ENCODE measurements at places on chromosomes 5 and 9.

DNA sequence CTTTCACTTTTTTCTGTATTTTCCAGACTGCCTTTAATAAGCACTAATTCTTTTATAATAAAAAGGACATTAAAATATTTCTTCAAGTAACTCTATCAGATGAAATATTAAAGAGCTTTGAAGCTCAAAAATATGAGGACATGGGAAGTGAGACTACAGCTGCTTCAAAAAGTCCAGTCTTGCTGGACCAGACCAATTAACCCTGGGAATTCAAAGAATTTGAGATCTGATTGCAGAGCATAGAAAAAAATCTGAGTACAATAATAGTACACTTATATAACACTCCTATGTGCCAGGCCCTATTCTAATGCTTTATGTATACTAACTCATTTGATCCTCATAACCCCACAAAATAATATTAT lies 9.8 kb downstream of the TMEM245 start:
- no peak for DNase-seq

DNA sequence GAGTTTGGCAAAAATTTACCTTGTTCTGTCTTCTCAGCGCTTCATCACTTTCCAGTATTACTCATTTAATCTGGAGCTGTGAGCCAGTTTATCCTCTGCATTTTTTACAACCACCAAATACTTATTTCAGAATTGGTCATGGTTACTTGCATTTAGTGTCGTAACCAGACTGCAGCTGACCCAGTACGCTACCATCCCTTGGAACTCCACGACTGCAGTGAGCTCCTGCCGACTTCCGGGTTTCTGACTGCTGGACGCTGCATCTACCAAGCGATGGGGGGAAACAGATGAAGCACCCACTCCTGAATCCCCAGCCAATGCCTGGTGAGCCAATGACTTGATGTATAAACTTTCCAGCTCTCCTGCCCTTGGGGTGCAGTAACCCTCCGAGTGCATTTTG lies 174.4 kb upstream of the PRLR start:
- no peak for DNase-seq

- peak; percentile 82 for DNase-seq
Observed at GRCh38 chr9:3181049-3181953, 337.4 kb upstream of the PUM3 start.

DNA sequence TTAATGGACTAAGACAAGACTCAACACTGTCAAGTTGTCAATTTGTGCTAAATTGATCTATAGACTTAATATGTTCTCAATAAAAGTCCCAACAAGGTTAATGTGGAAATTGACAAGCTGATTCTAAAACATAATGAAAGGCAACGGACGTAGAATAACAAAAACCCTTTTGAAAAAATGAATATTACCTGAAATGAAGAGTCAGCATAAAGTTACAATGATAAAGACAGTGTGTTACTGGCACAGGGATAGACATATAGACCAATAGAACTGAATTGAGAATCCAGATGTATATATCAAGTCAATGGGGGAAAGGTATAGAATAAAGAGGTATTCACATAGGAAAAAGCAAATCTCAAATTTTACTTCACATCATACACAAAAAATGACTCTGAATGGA lies 37.7 kb upstream of the BARX1 start:
- DNase-seq: no peak

- DNase-seq: no peak
Observed at GRCh38 chr5:1525624-1526189, 1.9 kb upstream of the LPCAT1 start.

- no peak for DNase-seq
Observed at GRCh38 chr9:110605565-110605964, 26.0 kb upstream of the SVEP1 start.

DNA sequence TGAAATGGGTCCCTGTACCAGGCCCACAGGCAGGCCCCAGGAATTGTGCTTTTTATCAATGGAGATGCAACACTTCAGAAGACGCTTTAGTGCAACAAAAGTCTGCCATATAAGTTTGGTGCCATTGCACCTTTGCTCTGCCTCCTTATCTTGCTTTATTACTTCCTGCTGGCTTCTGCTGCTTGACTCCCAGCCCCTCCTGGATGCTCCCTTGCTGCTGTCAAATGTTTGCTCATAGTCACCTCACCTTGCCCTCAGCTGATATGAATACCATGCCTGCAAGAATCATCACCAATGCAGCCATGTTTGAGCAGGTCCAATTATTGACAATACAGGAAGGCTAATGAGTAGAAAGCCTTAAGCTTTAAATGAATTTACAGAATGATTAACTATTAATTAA lies 25.4 kb downstream of the MEGF10 start:
- no peak for DNase-seq

- no peak for DNase-seq
Observed at GRCh38 chr9:8895106-8895860, 1095.7 kb upstream of the DMAC1 start.

DNA sequence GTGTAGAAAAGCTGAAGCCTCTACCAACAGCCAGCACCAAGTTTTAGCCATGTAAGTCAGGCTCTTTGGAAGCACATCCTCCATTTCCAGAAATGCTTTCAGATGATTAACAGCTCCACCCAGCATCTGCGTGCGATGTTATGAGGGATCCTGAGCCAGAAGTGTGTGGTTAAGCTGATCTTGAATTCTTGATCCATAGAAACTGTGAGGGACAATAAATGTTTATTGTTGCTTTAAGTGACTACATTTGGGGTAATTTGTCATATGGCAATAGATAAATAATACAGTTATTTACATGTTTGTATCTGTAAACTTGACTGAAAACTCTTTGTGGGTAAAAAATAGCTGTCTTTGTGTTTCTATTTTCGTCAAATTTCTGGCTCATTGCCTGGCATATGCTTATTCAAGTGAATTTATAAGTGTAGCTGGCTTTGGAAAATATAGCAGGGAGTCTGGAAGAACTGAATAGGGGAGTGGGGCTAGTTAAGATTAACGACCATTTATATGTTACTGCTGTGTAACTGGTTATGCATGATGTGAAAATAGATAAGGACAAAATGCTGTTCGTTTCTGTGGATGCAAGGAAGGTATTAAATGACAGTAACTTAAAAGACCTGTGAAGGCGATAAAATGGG lies 234.1 kb downstream of the LRRC70 start:
- no peak for DNase-seq

- no peak for DNase-seq
Observed at GRCh38 chr9:10232352-10232930, 380.4 kb downstream of the PTPRD start.

DNA sequence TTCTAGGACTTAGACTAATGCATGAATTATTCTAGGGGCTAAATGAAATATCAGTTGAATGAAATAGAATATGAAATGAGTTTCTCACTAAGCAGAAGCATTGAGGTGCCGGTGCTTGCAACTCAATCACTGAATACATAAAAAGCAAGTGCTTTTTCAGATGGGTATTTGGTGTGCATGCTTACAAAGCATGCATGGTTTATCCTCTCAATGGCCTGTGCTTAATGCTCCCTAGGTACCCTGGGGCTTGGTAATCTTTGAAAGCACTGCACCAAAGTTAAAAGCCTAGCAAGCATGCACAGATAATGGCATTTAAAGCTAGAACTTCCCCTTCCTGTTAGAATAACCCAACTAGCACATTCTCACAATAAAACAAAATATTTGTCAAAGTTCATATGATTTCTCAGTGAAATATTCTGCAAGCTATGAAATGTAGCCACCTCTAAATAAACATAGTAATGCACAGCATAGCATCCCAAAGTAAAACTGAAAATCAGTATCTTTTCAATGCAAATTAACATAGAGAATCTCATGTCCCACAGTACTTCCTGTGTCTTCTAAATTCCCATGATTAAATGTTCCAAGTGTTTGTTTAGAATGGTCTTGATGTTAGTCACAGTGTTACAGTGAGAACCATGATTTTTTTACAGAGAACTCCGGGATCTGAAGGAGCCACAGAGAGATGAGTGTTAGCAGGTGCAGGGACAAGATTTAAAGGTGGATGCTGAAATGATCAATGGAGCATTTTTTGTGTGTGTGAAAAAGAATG lies 143.4 kb upstream of the CDH6 start:
- no peak for DNase-seq

GRCh38 chr9:123508048-123508447 lies 152.1 kb downstream of the CRB2 start:
- DNase-seq: no peak

DNA sequence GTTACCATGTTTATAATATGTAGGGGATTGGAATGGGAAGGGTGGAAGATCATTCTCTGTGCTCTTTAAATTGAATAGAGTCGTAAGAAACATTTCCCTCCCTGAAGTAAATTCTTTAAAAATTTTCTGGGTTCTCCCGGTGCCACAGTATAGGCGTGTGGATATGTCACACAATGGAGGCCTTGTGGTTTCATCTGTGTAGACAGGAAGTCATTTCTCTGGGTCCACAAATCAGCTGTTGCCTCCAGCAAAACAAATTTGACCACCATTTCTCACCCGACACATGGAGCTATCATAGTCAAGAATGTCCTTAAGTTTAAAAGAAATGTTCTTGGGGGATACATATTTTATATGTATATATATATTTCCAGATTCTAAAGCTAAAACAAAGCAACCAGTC lies 17.4 kb downstream of the CEP78 start:
- no peak for DNase-seq

GRCh38 chr9:133543772-133544467 lies 9.4 kb downstream of the ADAMTSL2 start:
- no peak for DNase-seq

DNA sequence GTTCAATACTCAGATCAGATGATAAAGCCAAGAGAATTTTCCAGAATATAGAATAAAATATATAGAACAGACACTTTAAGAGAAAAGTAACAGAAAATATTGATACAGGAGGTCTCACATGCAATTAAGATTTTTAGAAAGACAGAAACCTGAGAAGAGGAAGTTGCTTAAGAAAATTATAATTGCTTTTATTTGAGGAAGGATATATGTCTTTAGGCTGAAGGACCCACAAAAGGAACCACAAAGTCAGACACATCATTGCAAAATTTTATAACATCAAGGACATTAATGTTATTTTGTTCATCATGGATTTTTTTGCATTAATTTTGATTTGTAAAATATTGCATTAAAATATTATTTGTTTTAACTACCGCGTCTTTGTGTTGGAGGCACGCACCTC lies 141.5 kb downstream of the FSTL4 start:
- DNase-seq: no peak

DNA sequence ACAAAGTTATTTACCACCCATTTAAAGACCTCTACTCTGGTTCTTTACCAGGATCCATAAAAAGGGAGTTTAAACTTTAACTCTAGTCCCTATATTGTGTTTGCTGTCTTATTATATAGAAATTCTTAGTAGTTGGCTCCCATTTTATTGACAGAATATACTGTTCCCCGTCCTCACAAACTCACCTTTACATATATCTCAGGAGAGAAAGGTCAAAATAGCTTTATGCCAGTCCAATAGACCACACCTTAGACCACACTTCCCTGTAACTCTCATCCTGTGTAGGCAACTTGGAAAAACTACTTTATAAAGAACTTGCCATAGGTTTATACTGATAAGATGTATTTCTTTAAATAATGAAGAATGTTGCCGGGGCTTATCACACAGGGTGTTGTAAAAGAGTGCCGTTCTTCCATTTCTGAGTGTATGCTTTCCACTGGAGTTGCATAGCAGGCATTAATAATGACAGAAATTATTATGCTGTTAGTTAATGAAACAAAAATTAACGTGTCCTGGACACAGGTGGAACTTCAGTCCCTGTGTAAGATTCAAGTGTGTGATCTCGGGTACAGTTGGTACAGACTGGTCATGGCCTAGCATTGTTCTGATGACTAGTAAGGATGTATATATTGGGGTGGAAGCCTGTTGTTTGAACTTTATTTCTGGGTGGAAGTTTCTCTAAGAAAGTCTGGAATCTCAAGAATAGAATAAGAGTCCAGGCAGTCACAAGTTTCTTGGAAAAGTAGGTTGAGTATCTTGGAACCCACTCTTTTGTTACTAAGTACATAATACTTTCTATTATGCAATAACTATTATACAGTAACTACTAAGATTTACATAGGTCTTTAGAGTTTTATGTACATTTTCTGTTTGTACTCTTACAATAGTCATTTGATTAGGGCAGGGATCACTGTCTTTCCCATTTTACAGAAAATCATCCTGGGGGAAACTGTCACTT lies 33.0 kb upstream of the SPINK14 start:
- DNase-seq: no peak

- no peak for DNase-seq
Observed at GRCh38 chr5:56527174-56527573, 288.2 kb upstream of the MAP3K1 start.

- peak; percentile 94 for DNase-seq
Observed at GRCh38 chr5:52269859-52270258, 517.9 kb upstream of the ITGA1 start.

DNA sequence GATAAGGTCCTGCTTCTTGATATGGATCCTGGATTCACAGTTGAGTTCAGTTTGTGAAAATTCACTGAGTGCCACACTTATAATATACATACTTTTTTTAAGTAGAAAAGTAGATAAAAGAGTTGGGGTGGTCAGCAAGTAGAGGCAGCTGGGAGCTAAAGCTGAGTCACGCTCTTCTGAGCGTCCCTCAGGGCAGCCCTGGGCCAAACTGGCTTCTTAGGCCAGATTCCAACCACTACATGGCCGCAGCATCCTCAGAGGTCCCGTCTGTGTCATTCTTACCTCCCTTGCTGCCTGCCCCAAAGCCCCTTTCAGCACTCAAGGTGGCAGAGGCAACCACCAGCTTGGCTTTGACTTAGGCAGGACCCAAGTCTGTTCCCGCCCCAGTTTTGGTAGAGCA lies 123.3 kb upstream of the TBC1D2 start:
- DNase-seq: no peak

- DNase-seq: no peak
Observed at GRCh38 chr5:18888821-18889220, 1099.2 kb downstream of the CDH18 start.

GRCh38 chr5:43798740-43799139 lies 195.8 kb downstream of the NNT start:
- no peak for DNase-seq

- DNase-seq: no peak
Observed at GRCh38 chr5:137393196-137393993, 105.7 kb downstream of the SPOCK1 start.

DNA sequence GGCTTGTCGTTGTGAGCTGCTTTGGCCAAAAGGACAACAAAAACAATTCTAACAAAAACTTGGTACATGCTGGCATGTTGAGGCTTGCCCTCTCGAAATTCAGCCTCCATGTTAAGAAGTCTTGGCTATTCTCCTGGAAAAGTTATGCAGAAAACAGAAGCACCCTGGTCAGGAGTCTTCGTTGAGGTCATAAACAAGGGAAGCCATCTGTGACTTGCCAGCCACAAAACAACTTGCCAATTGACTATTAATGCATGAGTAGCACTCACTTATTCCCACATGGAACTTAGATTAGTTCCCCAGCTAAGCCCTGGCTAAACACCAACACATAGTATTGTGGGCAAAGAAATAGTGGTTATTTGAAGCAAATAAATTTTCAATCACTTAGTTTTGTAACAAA lies 521.0 kb upstream of the CHD1 start:
- no peak for DNase-seq
